ENCODE measurements at places on chromosomes 12 and 14. TPM values are rescaled to one million over a fixed set of nuclear protein-coding genes. Genes with fewer than 3 reads are reported as not detected.

DNA sequence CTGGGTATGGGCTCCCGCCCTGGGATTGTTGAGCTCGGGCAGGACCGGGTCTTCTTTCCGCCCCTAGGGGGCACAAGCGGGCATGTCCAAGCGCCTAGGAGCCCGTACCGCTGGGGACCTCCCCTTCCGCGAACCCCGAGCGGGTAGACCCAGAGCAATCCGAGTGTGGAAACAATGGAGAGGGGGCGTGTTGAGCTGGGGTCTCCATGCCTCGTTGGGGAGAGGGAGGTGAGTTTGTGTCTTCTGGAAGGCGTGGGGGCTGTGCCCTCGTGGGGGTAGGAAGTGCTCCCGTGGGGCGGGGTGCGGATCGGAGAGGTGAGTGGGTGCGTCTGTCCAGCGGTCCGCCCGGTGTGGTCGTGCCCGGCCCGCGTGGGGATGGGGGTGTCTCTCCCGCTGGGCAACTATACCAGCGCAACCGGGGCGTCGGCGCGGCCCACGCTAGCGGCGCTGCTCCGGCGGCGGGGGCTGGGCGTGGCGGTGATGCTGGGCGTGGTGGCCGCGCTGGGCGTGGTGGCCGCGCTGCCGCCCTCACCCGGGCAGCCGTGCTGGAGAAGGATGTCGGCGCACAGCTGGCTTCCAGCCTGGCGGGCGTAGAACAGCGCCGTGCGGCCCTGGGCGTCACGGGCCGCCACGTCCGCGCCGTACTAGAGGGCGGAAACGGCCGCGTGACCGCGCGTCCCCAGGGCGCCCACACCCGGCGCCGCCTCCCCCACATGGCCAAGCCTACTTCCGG is 12.2 kb downstream of the AGAP2 start:
- peak; percentile 23 for DNase-seq

- no peak for DNase-seq
These were observed 24.3 kb upstream of the OR6J1 start for GRCh38 chr14:22668417-22668816.

DNA sequence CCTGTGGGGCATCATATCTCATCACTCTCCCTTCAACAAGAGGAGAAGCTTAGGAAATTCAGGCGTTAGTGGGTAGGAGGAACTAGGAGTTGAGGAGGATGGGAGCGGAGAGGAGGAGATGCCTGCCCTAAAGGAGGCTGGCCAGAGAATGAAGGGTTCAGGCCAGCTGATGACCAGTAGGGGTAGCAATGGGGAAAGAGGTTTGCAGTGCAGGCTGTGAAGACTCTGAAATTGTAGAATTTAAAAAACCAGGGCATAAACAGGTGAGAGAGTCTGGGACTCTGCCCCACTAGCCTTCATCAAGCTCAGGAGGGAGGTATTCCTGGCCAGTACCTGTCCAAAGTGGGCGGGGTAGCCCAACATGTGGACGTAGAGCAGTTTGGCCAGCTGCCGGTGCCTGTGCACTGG is 809 bp downstream of the AP1G2 start:
- DNase-seq = no peak

Gene A2ML1
- total RNA-seq = not detected

Gene TESPA1
- total RNA-seq = not detected
